ENCODE measurements at places on chromosomes 2 and 18. TPM values are rescaled to one million over a fixed set of nuclear protein-coding genes. Genes with fewer than 3 reads are reported as not detected.

GRCh38 chr2:159089543-159089942 lies 121.1 kb downstream of the TANC1 start:
- no peak for DNase-seq

Gene PAX8
- under 0.01 TPM for total RNA-seq

Gene KRTCAP3
- not detected for total RNA-seq

Gene SLC20A1
- total RNA-seq = 20.0 TPM

- DNase-seq = no peak
Observed at GRCh38 chr2:176239031-176239430, 30.2 kb upstream of the MTX2 start.

Gene LYPD6
- 7.5 TPM for total RNA-seq

DNA sequence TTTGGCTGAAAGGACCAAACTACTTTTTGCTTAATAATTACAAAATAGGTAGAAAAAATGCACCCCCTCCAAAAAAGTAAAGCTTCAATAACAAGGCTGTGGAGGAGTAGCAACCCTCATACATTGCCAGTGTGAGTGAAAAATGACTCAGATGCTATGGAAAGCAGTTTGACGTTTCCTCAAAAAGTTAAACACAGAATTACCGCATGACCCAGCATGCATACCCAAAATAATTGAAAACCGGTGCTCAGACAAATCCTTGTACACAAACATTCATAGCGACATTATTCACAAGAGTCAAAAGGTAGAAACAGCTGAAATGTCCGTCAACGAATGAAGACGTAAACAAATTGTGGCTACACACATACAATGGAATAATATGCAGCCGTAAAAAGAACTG lies 38.8 kb upstream of the DAPL1 start:
- DNase-seq = no peak

- DNase-seq = no peak
Observed at GRCh38 chr18:7157760-7158159, 40.2 kb upstream of the LAMA1 start.

DNA sequence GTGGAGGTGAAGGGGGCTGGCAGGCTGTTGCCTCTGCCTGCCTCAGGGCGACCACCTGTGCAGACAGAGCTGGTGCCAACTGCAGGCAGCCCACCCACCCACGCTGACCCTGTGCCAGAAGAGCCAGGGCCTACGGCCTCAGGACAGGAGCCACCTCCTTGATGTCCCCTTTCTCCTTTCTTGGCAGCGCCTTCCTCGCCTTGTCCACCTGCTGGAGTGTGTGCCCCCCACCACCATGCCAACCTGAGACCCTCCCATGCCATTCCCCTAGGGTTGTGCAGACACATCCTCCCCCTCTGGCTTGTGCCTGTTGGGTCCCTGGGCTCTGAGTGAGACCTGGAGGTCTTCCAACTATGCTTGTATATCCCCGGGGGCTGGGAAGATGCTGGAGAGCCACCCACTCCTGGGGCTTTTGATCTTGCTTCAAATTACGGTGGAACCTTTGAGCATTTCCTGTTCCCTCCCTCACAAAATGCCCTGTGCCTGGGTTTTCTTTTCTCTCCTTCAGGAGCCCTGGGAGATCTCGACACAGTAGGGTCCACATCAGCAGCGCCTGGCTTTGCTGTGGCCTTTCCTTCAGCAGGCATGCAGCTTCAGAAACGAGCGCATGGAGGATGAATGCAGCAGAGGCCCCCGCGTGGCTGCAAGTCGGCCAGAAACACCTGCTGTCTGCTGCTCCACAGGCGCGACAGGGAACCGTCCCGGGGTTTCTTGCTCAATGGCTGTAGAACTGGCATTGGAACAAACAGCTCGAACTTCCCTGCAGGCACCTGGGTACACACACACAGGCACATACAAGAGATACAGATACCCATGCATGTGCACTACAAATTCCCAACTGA lies 65.9 kb upstream of the SH3RF3 start:
- no peak for DNase-seq

- peak; percentile 76 for DNase-seq
Observed at GRCh38 chr2:62475172-62476011, 30.6 kb downstream of the TMEM17 start.

Gene TXNDC2
- total RNA-seq = not detected

- DNase-seq = peak; percentile 83
Observed at GRCh38 chr2:112481050-112481527, 867 bp upstream of the TTL start.

Gene UGT1A3
- total RNA-seq = not detected

Gene PDE1A
- total RNA-seq = 3.0 TPM

GRCh38 chr18:62458868-62459716 lies 63.7 kb upstream of the ZCCHC2 start:
- DNase-seq = no peak

GRCh38 chr18:46294318-46294717 lies 190.1 kb downstream of the HAUS1 start:
- DNase-seq = no peak

DNA sequence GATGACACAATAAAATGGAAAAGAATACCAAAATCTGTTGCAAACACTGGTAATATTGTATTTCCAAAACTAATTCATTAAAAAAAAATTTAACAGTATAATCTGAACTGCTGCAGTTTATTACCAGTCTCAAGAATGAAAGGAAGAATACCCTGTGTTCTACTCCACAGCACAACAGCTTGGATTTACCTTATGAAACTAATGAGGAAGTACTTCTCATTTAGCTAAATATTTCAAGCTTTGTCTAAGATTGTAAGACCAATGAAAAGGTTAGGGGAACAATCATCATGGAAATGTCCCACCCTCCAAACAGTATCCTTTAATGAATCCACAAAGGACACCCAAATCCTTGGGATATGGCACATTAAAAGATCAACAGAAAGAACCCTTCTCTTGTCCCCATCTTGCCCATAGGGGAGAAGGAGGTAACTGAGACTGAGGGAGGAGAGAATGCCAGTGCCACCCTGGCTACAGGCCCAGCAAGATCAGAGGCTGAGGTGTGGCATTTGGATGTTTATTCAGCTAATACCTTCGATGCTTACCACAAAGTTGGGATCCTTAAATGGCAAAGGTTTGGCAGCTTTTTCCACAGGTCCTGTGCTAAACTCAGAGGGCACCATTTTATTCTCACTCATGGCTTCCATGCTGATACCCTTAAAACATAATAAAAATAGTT lies 17.7 kb downstream of the INO80C start:
- no peak for DNase-seq
